ENCODE measurements at places on chromosomes 11 and 22.

- DNase-seq: no peak
Measured at GRCh38 chr22:24200619-24201212, 19.4 kb downstream of the SUSD2 start.

DNA sequence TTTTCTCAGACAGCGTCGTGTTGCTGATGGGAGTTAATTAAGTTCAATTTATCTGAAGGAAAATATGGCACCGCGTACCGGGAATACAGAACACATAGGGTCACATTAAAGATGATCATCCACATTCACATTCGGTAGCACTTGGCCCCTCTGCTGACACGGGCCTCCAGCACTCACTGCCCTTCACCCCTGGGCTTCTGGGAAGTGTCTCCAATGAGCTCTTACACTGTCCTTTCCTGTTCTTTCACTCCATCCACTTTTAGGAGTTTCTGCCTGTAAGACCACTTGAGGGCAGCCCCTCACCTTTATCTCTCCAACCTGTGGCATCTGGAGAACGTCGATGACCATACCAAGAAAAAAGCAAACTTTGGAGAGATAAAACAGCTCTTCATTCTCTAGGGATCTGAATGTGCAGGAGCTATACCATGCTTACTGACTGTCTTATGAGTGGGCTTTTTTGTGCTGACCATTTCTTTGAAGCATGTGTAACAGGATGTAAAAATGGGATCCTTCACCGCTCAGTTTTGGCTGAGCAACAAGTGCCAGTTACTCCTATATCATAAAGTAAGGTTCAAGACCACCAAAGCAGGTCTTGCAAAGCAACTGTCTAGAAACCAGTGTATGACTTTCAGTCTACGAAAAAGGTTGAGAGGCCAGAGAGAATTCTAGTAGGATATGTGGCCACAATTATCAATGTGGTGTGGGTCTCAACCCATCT is 1.1 kb upstream of the SERGEF start:
- no peak for DNase-seq

DNA sequence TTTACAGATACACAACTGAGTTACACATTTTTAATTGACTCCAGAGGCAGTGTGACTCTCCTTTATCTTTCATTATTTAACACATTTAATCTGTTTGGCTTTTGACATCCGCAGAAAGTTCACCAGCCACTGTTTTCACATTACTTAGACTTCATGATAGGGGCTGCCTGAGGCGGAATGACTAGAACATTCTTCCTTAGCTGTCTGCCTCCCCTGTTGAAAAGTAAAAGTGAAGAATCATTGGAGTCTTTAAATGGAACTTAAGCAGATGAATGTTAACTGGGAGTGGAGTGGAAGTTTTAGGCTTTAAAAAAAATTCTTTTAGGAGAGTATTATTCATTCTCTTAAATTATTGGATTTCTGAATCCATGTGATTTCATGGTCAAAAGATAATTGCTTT is 229.2 kb upstream of the MTNR1B start:
- DNase-seq: no peak

DNA sequence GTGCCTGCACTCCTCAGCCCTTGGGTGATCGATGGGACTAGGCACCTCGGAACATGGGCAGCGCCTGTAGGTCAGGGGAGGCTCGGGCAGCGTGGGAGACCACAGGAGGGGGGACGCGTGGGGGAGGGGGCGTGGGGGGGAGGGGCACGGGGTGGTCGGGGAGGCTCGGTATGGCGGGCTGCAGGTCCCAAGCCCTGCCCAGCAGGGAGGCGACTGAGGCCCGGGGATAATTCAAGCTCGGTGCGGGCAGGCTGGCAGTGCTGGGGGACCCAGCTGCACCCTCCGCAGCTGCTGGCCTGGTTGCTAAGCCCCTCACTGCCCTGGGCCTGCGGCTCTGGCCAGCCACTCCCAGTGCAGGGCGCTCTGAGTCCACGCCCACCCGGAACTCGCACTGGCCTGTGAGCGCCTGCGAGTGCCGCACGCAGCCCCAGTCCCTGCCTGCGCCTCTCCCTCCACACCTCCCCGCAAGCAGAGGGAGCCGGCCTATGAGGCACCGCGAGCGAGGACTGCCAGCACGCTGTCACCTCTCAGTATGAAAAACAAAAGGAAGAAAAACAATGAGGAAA is 1698.3 kb upstream of the RAG2 start:
- no peak for DNase-seq

- no peak for DNase-seq
Measured at GRCh38 chr22:20153945-20154344, 3.1 kb upstream of the CCDC188 start.

DNA sequence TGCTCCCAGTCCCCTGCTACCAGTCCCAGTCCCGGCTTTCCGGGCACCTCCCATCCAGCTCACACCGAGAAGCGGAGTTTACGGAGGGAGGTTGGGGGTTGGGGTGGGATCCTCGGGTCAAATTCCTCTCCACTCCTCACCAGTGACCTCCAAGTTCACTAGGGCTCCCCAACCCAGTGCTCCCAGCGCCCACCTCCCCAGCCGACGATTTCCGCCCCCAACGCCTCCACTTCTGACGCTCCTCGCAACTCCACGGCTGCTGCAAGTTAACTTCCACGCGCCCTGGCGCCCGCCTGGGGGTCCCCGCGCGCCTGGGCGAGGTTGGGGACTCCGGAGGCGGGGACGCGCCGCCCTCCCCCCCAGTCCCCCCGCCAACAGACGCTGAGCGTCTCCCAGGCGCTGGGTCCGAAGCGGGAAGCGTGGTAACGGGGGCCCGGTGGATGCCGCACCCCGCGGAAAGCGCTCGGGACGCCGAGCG is 526 bp downstream of the TPST2 start:
- DNase-seq: peak; percentile 43

DNA sequence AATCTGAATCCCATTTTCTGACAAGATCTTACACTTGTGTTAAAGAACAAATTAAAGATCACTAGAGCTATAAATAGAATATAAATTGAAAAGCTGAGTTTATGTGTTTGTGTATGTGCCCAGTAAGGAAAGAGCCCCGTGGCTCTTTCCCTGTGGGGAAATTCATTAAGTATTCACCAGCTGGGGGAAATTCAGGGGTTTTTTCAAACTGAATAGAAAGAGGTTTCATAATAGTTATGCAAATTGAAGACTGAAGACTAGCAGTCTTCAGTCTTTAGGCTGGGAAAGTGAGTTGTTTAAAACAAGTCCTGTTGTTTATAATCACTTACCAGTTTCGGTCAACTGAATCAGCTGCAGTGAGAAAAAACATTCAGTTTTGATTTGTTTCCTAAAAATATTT is 11.3 kb upstream of the MS4A7 start:
- DNase-seq: no peak

DNA sequence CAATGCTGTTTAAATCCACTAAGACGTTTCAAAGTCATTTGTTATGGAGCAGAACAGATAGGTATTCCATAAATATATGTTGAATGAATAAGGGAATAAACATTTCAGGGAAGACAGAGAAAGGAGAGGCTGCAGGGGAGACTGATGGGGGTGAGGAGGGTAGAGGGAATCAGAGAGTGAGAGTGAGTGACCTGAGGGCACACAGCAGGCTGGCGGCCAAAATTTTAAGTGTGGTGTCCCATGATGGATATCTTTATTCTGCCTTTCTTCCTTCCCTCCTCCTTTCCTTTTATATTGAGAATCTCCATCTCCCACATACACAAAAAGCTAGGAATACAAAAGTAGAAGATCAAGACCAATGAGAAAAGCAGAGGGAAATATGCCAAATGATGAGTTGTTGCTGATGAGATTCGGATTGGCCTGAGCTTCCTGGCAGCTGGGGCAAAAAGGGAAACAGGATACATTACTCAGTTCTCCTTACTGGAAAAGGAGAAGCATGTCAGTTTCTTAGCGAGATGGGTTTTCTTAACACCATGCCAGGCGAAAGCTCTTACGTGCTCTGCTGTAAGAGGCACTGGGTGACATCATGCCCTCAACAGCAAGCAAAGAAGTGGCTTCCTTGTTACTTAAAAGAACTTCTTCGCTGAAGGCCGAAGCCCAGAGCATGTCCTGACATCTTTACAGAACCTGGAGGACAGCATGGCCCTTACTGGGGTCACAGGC is 11.2 kb upstream of the CYTH4 start:
- DNase-seq: no peak

DNA sequence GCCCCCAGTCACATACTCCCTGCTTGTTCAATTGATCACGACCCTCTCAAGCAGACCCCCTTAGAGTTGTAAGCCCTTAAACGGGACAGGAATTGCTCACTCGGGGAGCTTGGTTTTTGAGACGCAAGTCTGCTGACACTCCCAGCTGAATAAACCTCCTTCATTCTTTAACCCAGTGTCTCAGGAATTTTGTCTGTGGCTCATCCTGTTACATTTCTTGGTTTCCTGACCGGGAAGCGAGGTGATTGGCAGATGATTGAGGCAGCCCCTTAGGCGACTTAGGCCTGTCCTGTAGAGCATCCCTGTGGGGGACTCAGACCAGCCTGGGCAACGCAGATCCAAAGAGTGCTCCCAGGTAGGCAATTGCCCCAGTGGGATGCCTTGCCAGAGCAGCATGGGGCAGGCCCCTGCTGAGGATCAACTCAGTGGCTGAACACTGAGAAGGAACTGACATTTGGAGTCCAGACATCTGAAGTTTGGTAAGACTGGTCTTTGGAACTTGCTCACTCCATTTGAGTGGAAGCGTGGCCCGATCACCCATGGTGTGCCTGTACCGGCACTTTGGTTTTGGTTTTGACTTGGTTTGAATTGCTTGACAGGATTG is 51.5 kb downstream of the NEU3 start:
- no peak for DNase-seq

DNA sequence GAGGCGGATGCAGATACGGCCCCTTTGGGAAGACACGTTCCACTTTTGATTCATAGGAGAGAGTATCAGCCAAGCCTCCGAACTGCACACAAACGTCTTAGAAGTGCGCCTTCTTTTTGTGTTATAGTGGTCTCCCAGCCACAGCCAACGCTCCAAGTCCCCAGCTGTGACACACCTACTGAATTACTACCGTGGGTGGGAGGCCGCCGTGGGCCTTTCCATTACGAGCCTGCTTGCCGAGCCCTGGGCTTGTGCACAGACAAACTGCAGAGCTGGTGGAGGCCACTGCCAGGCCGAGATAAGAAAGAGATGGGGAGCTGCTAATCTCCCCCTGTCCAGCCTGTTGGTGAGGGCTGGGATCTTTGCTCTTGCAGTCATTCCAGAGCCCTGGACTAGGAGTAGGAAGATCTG is 761 bp downstream of the HMBS start:
- DNase-seq: no peak

GRCh38 chr11:9038541-9038940 is 34.7 kb upstream of the NRIP3 start:
- DNase-seq: no peak

GRCh38 chr11:68471360-68472340 is 11.1 kb downstream of the PPP6R3 start:
- peak; percentile 36 for DNase-seq

DNA sequence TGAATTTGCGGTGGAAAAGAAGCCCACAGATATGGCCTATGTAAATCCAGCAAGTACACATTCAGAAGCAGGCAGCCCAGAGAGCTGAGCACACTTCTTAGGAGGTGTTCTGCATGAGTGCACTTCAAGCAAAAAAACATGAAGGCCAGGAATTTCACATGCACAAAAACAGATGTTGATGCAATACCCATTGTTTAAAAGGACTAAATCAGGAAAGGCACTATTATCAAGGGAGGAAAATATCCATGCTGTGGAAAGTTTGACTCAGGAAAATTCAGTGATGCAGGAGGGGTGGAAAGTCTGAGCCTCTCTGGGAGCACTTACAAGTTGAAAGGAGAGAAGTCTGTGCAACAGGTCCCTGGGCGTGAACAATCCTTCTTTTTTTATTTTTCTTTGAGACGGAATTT is 15.8 kb upstream of the CARS1 start:
- DNase-seq: no peak

DNA sequence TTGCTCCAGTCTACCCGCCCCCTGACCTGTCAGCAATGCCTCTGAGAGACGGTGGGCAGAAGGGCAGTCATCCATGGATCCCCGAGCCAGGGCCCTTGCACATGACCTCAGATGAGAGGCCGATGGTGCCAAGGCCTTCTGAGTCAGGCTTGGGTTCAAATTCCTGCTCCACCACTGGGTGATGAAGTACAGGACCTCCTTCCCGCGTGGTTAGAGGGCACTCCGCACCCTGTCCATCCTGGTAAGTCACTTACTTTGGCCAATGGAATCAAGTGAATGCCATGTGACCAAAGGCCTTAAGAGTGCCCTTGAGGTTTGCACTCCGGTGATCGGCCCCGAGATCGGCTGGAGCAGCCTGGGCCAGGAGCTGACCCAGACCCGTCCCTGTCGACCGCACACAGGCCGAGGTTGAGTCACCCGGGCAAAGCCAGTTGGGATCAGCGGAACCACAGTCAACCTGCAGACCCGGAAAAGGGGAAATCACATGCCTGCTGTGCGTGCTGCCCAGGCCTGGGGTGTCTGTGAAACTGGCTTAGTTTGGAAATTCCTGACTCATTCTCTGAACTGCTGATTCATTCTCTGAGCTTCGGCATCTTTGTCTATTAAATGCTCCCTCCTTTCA is 48.9 kb downstream of the RTL6 start:
- no peak for DNase-seq

DNA sequence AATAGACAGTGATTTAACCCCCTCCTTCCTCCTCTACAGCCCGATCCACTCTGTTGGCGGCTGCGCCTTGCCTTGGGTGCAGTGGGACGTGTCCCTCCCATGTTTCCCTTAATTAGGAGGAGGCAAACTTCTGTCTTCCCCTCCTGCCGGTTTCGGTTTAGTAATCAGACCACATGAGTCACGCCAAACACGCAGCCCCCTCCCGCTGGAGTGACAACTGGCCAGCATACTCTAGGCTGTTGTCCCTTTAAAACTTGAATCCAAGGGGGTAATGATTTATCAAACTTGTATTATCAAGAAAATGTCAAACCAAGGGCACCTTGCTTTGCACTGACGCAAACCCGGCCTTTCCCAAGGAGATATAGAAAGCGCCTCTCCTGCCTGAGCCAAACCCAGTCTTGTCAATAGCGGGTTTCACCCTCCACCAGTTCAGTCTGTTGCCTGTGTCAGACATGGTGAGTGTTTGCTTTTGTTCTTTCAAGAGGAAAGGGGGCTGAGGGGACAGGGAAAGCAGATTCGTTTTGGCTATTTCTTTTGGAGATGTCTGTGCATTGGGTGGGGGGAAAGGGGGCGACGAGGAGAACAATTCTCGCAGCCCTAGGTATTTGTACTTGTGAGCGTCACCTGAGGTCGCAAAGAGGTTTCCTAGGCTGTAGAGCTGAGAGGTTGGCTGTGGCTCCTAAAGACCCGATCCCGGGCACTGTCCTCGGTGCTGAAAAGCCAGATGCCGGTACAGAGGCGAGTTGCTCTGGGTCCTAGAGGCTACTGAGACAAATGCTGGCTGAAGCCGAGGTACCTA is at the start of gene SLC6A5:
Gene SLC6A5 (plus strand): TSS at position 388 of the 799 bp plus-strand sequence. CDS start 65 bp downstream, at position 453.
- DNase-seq: peak; percentile 7

GRCh38 chr22:36893262-36893661 is 20.2 kb upstream of the CSF2RB start:
- DNase-seq: no peak

GRCh38 chr22:41902932-41903421 is 11.9 kb downstream of the SHISA8 start:
- DNase-seq: no peak

- DNase-seq: no peak
Measured at GRCh38 chr11:132058211-132058772, 687.9 kb downstream of the NTM start.
